MG63 (cell line): ENCODE measurements at places on chromosomes 7 and 10. TPM values are rescaled to one million over a fixed set of nuclear protein-coding genes. Genes with fewer than 3 reads are reported as not detected.

STEAP1B gene
- 18.2 and 18.7 TPM in 2 replicates for total RNA-seq

ADRA2A gene
- 0.37 TPM in 1 of 2 replicates, not detected in the other for total RNA-seq

LIPM gene
- total RNA-seq: not detected in 2 replicates

CARD11 gene
- not detected in 2 replicates for total RNA-seq

NKX1-2 gene
- total RNA-seq: 0.36 TPM in 1 of 2 replicates, not detected in the other

EPO gene
- not detected in 2 replicates for total RNA-seq

DOCK1 gene
- total RNA-seq: 22.0 and 30.8 TPM in 2 replicates

DNA sequence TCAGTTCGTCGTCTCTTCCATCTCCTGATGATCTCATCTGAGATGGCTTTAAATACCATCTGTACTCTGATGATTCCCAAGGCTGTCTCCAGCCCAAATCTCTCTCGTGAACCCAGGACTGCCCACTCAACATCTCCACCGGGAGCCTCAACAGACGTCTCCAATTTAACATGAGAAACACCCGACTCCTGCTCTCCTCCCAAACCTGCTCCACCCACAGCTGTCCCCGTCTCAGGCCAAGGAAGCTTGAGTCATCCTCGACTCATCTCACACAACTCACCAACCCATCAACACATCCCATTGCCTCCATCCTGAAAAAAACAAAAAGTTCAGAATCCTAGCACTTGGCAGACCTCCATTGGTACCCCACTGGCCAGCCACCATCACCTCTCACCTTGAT lies 29.7 kb upstream of the CALN1 start:
- DNase-seq: peak; percentile 38

GRCh38 chr7:111264981-111265380 lies 174.1 kb downstream of the LRRN3 start:
- no peak for DNase-seq

GRCh38 chr7:51129527-51130472 lies 186.8 kb downstream of the COBL start:
- no peak for DNase-seq

DNA sequence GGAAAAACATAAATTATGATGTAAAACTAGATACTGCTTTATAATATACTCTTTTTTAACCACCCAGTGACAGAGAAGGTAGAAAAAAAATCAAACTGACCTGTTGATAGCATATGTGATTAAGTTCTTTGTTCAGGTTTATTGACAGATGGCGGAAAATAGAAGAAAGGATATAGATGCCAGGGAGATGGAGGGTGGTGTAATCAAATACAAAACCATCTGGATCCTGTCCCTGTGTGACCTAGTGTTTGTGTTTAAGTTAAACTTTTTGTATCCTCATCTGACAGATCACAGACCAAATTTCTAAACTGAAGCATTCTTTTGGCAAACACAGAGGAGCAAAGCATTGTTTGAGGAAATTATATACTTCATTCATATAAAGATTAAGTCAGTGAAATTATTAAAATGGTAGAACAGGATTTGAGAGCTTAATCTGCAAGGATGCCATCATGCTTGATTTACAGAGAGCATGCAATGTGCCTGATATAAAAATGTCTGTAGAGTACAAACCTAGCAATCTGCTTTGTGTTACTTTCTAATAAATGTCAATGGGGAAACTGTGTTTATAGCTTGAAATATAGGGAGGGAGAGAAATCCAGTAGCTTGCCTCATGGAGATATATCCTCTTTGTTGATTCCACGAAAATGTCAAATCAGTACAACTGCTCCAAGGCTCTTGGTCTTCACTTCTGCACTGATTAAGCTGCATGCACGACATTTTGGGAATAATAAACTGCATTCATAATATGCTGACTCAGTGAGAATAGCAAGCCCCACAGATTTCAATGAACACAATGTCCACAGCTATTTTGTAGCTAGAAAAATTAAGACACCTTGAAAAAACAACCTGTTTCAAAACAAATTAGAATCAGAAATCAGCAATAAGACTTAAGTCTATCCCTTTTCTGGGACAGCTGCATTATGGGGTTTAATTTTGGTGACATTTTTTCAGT lies 39.0 kb downstream of the SEM1 start:
- no peak for DNase-seq

DNA sequence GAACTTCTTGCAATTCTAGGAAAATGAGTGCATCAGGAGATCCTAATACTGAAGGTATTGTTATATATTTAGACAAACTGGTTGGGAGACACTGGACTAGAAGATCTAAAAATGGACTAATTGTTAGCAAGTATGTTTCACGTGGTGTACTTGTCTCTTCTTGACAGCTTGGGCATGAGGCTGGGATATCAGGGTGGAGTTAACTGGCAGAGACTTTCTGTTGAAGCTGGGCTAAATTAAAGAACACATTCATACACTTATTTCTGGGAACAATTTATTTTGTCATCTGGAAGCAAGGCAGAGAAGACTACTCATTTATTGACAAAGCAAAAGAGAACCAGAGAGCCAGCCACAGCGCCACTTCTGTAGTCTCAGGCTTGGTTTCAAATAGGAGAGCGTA lies 25.9 kb downstream of the TYW1 start:
- DNase-seq: no peak

DNA sequence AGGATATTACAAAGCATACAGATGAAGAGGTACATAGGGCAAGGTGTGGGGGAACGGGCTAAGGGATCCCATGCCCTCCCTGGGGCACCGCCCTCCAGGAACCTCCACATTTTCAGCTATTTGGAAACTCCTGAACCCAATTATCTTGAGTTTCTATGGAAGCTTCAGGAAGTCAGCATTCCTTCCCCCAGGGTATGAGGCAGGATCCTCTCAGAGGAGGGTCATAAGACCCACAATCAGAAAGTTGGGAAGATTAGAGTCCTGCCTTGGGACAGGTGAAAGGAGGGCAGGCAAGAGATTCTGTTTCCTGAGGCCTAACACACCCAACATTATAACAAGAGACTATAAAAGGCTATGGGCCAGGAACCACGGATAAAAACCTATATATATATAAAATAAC lies 98.0 kb downstream of the RALA start:
- DNase-seq: no peak

DNA sequence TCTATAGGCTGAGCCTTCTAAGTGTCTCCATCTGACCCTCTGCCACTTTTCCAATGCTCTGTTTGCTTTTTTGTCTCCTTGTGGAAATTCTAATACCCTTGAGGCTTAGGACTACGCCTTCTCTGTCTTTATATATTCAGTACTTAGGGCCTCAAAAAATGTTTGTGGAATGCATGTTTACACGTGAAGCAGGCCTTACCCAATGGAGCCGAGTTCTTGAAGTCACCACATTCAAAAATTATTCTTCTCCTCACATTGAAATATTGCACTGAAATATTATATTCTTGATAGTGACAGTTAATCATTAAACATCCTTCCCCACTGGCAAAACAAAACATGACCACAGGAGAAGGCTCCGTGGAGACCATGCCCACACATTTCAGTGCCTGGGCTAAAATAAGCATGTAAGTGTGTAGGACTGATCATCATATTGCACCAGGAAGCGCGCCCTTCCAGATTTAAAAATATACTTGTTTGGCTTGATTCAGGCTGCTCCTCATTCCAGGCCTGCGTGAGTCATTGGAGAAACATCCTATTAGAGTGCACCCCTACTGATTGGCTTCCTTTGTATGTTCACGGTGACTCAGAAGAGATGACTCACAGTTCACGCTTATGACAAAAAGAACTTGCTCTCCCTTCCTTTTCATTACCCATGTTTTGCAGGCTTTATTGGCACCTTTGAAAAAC lies 307.4 kb upstream of the AOAH start:
- DNase-seq: peak; percentile 85

- DNase-seq: no peak
These were observed 117.0 kb upstream of the RET start for GRCh38 chr10:42959833-42960232.

- DNase-seq: no peak
These were observed 295.3 kb upstream of the PRKCQ start for GRCh38 chr10:6875269-6875865.

DNA sequence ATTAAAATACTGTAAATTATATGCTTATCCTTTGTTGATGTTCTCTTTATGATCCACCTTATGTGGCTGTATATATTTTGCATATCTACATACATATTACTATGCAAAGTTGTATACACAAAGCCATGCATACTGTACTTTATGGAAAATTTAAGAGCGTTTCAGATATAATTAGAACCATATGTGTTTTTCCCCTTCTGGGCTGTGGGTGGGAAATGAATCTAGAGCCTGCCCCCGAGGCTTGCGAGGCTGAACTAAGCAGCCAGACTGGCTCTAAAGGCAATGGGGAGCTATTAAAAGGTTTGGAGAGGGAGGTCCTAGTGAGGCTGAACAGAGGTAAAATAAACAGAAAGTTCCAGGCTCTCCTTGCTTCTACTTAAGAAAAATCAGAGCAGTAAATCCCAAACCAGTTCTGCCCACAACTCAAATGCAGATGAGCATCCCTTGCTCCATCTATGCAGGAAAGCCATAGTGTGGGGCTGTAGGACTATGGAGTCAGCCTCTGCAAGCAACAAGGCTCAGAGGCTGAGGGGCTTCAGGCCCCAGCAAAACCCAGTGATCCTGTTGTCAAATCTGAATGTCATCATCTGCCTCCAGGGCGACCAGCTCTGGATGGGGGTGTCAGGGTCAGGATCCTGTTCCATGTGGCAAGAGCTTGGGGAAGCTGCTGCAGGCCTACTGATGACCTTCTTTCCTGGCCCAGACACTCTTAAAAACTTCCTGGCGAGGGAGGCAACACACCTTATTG lies 14.1 kb upstream of the DDIT4 start:
- no peak for DNase-seq

DNA sequence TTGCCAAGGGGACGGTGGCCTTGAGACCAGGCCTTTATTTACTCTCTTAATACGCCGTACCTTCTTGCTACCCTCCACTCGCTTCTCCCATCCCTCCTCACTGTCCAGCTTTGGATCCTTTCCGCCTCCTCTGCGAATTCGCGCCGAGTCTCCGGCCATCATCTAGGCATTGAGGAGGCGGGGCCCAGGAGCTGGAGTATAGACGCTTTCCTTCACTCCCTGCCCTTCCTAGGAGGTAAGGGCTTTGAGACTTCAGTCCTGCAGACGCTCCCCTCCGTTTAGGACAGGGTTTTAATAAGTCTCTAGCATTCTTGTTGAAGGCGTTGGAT lies 538 bp downstream of the TFAM start:
- DNase-seq: peak; percentile 40

GRCh38 chr10:90227786-90228185 lies 526.4 kb downstream of the KIF20B start:
- no peak for DNase-seq

GRCh38 chr7:47688311-47689100 lies 106.6 kb upstream of the TNS3 start:
- no peak for DNase-seq

DNA sequence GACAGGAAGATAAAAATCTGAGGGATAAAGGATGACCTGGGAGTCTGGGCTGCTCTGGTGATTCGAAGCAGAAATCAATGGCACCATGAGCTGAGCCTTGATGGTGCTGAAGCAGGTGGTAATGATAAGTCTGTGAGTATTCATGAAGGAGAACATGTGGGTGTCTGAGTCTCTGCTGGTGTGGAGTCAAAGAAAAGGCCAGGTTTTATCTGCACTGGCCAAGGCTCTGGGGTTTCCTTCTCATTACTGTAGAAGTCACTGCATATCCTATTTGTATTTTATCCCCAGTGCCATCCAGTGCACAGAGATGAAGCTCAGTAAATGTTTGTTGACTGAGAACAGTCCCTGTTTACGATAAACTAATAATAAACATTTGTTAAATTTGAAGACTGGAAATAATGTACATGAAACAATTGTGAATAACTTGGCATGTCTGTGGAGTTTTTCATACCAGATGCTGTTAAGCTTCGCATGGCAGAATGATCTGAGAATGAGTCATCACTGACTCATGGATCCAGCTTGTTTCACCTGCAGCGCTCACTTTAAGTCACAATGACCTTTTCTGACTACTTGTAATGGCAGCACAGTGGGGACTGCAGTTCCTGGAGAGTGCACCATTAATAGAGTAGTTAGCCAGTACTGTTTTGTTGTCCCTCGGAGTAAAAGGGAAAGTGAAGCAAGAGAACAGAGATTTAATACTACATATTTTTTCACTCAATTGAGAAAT lies 538.5 kb downstream of the HTR7 start:
- DNase-seq: peak; percentile 63

- DNase-seq: no peak
These were observed 135.9 kb downstream of the GPAM start for GRCh38 chr10:112047674-112048073.

DNA sequence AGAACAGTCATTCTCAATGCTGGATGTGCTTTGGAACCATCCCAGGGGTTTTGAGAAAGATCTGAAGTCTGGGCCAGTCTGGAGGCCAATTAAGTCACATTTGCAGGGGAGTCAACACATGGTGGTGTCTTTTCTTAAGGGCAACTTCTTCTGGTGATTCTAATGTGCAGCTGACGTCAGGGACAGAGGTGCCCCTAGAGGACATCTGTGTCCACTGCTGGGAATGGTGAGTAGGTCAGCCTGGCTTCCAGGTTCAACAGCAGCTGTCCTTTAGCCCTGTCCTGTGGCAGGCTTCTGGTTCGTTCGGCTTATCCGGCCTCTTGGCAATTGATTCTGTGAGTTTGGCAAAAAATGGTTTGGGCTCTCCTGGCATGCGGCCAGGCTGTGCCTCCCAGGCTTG lies 269.7 kb upstream of the HABP2 start:
- no peak for DNase-seq

DNA sequence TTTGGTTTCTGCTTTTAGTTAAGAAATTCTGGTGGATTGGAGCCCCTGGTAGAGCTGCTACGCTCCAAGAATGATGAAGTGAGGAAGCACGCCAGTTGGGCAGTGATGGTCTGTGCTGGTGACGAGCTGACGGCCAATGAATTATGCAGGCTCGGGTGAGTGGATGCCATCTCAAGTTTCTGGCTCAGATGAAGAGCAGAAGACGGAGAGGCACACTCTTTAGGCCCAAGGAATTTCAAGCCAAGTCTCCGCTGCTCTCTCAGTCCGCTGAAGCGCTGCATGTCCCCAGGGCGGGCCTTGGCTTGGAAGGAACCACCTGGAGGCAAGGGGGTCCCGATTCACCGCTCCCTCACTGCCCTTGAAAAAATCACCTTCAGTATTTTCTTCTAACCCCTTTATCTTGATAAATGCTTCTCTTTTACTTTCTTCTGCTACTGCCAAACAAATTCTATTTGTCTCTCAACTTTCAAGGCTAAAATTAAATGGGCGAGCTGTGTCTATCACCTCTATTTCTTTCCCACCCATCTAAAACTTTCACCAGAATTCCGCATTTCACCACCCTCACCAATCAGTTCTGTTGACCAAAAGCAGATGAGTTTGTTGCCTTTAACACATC lies 74.2 kb downstream of the ARMC3 start:
- DNase-seq: no peak

DNA sequence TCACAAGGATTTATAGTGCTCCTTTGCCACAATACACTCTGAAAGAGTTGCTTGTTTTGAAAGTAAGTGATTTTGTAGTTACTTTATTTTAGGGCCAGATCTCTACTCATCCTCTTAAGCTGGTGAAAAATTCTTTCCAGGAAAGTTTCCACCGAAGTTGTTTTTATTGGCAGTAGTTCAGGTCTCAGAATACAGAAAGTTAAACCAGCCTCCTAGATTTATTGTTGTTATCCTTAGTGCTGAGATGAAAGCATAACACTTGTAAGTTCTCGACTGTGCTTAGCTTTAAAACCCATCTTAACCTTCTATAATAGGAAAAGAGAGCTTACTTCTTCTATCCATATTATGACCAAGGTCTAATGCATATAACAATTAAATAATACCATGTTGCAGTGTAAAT lies 5.5 kb downstream of the AP3M1 start:
- DNase-seq: no peak

- no peak for DNase-seq
These were observed 1.3 kb upstream of the APBB1IP start for GRCh38 chr10:26436848-26437247.
